ENCODE measurements at places on chromosomes 2 and 18.

GRCh38 chr2:106843910-106844250 lies 42.1 kb downstream of the ST6GAL2 start:
- DNase-seq = no peak

GRCh38 chr2:98704499-98705332 lies 26.2 kb downstream of the MGAT4A start:
- DNase-seq = no peak

DNA sequence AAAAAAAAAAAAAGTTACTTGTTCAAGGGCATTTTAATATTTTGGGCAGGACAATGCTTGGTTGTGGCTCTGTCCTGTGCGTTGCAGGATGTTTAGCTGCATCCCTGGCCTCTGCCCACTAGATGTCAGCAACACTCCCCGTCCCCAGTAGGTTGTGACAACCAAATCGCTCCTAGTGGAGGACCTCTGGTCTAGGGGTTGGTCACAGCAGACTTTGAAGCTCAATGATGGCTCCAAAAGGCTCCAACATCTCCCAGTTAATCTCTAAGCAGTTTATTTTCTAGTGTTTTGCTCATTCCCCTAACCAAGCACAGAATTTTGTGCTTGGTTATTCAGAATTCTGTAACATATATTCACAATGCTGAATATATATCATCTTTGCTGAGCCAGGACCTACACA lies 67.0 kb downstream of the CHRNA1 start:
- DNase-seq = peak; percentile 60

- no peak for DNase-seq
These were observed 249.8 kb downstream of the ANAPC1 start for GRCh38 chr2:111634050-111634794.

DNA sequence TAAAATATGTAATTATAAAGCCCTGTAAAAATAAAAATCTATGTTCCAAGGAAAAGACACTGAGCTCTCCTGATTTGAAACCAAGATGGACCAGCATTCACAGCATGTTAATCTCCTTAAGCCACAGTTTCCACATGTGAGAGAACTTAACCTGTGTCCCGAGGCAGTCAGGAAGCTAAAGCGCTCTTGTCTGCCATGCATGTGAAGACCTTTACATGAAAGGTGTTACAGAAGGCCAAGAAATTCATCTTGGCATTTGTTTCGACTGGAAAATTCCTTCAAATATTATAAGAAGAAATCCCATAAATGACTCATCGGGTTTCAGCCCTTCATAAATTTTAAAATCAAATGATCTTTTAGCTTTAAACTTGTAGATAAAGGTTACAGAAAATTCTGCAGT lies 328.6 kb downstream of the CDH2 start:
- no peak for DNase-seq

- DNase-seq = no peak
These were observed 124.7 kb upstream of the CAPN13 start for GRCh38 chr2:30931841-30932407.

- DNase-seq = peak; percentile 91
These were observed 3.4 kb downstream of the WDFY1 start for GRCh38 chr2:223941579-223942277.

GRCh38 chr2:42028571-42029148 lies 19.2 kb upstream of the PKDCC start:
- DNase-seq = no peak

DNA sequence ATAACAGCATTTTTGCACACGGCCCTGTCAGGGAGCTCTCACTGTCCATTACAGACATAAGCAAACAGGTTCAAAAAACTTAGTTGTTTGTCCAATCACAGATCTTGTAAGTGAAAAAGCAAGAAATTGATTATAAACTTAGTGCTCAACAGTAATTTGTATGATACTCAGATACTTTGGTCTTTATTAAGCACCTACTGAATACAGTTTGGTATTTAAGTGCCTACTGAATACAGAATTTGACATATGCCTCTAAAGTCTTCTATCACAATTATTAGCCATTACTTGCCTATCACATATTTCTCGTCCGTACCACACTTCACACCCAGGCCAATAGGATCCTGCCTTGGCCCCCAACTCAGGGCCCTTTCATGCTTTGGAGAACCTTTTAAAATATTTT lies 283.1 kb downstream of the SUCLG1 start:
- no peak for DNase-seq

GRCh38 chr2:106618614-106619013 lies 131.4 kb downstream of the CD8B2 start:
- DNase-seq = no peak

GRCh38 chr2:120886534-120887319 lies 151.1 kb downstream of the GLI2 start:
- no peak for DNase-seq

GRCh38 chr2:20110876-20111275 lies 59.4 kb upstream of the LAPTM4A start:
- no peak for DNase-seq

GRCh38 chr2:100143286-100143685 lies 896 bp upstream of the AFF3 start:
- no peak for DNase-seq

DNA sequence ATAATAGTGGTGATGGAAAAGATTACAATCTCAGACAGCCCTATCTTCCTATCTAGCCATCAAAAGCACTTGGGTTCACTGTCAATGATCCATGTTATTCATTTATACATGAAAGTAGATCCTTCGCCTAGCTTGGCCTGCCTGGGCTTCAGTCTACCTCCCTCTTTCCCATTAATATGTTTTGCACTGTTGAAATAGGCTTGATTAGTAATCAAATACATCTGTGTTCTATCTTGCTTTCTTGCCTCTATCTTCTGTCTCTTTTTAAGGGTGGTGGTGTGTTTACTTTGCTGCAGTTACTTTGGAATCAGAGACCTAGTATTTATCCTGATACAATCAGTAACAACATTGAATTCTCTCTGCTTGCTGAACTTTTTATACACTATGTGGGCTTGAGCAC lies 521.2 kb downstream of the TNS1 start:
- DNase-seq = no peak

GRCh38 chr2:68463287-68463877 lies 3.7 kb downstream of the FBXO48 start:
- peak; percentile 60 for DNase-seq

DNA sequence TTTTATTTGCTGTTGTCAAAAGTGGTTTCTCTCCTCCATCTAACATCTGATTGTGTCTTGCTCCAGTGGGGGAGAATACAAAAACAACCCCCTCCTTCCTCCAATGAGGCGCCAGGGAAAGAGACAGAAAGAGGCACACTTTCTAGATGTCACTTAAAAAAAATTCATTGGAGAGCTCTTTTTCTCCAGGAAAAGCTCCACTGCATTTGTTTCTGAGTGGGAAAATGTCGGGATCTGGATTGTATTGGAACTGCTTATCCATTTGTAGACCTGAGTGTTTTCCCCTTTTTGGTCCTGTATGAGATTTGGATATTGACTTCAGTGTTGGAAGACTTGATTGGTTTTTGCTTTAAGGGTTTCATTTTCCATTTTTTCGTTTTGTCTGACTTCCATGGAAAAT lies 995 bp downstream of the MBD5 start:
- DNase-seq = no peak

DNA sequence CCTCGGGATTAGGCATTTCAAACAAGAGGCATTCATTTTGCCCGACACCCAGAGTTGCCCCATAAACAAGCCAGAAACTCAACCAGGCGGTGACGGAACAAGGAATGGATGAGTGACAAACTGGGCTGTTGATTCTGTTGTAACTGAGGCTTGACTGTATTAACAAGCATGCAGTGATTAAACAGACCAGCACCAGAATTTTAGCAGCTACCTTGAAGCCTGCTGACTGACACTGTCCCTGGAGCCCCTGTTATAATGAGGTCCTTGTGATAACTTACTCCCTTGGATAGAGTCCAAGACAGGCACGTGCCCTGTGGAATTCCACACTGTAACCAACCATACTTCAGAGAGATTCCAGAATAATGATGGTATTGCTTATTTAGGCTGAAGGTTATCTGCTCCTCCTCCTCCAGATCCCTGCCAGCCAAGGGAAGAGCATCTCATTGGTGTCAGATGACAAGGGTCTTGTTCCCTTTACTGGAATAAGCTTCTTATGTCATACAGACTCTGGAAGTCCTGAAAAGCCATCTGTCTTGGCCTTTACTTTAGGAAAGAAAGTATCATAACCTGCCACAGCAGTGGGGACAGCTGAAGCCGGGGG lies 97.1 kb upstream of the RMDN2 start:
- peak; percentile 87 for DNase-seq

GRCh38 chr2:149050188-149050587 lies 11.7 kb downstream of the LYPD6B start:
- DNase-seq = no peak

DNA sequence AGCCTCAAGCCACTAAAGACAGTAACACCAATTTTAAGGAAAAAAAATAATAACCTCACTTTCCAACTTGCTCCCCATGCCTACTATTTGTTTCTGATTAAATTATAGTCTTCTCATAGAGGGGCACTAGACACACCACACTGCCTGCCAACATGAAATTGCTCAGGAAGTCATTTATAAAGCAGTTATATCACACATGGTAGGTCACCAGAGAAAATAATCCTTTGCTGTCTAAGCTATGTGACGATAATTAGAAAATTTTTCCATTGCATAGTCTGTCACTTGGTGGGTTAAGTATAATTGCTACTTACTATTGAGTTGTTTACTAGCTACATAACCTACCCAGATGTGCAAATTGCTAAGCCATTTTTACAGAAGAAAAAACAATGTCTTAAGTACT lies 85.2 kb downstream of the INO80D start:
- DNase-seq = no peak

GRCh38 chr18:42025491-42025890 lies 70.5 kb downstream of the PIK3C3 start:
- no peak for DNase-seq

DNA sequence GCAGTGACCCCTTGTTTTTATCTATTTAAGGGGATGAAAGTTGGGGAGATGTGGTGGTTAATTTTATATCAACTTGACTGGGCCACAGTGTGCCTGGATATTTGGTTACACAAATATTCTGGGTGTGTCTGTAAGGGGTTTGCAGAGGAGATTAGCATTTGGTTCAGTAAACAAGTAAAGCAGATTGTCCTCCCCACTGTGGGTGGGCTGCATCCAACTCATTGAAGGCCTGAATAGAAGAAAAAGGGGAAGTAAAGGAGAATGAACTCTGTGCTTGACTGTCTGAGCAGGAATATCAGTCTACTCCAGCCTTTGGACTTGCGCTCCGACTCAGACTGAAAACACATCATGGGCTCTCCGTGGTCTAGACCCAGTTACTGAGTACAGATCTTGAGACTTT lies 80.9 kb downstream of the GCA start:
- DNase-seq = no peak

DNA sequence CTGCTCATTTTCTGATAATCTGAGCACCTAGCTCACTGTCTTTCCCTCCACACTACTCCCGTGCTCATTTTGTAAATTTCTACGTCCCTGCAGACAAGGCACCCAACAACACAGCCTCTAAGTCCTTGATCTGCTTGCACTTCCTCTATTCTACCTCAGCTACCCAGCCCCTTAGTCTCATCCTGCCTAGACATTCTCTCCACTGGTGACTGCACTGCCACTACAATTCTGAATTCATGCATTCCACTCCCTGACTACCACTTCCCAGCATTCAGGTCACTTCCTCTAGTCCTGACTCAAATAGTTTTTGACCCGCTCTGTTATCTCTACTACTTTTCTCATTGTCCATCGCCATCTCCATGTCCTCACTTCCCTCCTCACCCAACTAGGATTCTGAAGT lies 155.7 kb downstream of the DYM start:
- no peak for DNase-seq

GRCh38 chr2:72274380-72274797 lies 126.7 kb upstream of the CYP26B1 start:
- no peak for DNase-seq

DNA sequence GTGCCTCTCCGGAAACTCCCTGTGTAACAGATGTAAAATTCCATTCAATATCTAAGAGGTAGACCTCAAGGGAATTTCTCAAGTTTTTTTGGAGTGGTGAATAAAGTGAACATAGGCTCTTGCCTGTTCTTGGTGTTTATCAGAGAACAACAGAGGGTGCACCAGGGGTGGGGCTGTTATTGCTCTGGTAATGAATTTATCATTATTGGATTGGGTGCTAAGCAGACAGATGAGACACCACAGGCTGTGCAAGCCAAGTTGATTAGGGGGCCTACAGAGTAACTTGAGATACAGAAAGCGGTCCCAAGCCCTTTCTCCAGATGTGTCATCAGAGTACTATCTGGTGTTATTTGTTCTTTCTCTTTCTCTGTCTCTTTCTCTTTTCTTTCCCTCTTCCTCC lies 286.3 kb downstream of the OSR1 start:
- DNase-seq = no peak

DNA sequence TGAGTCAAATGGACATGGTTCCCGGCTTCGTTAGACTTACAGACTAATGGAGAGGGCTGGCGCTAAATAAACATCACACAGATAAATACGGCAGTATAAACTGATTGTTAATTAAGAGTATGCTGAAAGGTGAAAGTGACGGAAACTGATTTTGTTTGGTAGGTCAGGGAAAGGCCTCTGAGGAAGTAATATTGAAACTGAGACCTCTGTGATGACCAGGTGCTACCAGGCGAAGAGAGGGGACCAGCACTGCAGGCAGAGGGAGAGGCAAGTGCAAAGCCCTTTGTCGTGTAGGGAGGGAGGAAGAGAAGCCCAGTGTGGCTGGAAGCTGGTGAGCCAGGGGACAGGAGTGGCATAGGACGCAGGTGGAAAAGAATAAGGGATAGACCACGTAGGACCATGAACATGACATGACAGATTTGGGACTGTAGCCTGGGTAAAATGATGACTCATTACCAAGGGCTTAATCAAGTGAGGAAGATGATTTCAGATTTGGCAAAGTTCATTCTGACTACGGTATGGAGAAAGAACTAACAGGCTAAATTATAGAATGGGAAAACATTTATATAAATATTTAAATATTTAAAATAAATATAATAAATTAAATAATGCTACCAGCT lies 433.1 kb downstream of the NCKAP5 start:
- DNase-seq = no peak

DNA sequence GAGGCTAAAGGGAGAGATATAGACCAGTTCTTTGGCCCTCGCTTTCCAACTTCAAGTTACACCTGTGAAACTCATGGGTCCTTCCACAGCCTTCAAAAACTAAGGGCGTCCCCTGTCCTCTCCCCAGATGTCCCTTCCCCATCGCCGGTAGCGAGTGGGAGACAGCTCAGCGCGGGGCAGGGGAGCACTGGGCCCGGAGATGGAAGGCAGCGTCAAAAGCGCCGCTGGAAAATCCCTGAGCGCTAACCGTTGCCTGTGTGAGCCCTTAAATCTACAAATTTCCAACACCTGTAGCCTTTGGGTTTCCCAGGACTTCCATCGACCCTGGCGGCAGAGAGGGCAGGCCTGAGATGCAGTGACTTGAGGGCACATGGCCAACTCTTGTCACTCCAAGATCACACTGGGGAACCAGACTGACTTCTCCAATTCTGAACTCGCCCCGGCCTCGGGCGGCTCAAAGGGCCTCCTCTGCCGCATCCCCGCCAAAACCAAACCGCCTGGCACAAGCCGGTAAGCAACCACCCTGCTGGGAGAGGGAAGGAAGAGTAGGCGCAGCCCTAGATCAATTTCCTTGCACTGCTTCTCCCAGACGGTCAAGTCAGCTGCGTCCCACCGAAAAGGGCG lies 879 bp upstream of the EPAS1 start:
- DNase-seq = no peak

All from A172 (cell line).